ENCODE measurements at places on chromosomes 13 and 19. TPM values are rescaled to one million over a fixed set of nuclear protein-coding genes. Genes with fewer than 3 reads are reported as not detected.

- H3K36me3 ChIP-seq: peaks cover 40% of the 10 kb centered on the region
- no peaks in the 10 kb centered on the region for H3K4me1 ChIP-seq
- no peaks in the 10 kb centered on the region for H3K27me3 ChIP-seq
- no peak for DNase-seq
- no peak overlapping the region for H3K4me3 ChIP-seq
These were observed 6.9 kb upstream of the GMIP start for GRCh38 chr19:19650331-19650730.

DNA sequence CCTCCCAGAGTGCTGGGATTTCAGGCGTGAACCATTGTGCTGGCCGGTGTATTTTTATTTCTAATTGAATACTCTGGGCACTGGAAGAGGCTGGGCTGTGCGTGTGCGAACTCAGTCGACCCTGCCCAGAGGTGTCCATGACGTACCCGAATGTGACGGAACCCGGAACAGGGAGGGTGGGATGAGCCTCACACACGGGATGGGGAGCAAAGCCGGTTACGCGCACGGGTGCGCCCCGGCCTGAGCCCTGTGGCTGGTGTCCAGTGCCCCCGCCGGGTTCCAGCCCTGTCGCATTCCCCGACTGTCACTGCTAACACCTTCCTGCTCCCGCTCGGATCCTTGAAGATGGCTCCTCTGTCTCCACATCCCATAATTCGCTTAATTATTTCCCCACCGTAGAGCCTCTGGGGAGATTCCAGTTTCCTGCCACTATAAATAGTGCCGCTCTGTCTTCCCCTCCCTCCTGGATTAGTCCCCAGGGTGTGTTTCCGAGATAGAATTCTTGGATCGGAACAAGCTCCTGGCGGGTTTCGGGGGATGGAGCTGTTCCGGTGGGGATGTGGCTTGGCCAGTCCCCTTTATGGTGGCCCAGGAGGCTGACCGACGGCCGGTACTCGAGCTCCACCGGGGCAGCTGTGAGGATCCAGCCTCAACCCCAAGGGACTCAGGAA is 22.0 kb downstream of the SBNO2 start:
- no peak for DNase-seq
- no peaks in the 10 kb centered on the region for H3K27me3 ChIP-seq
- no peaks in the 10 kb centered on the region for H3K4me1 ChIP-seq
- H3K27ac ChIP-seq: no peak overlapping the region
- peaks cover 28% of the 10 kb centered on the region for H3K36me3 ChIP-seq

- no peak overlapping the region for H3K27ac ChIP-seq
- no peaks in the 10 kb centered on the region for H3K27me3 ChIP-seq
- H3K36me3 ChIP-seq: peaks cover 6% of the 10 kb centered on the region
- DNase-seq: peak; percentile 44
- H3K4me3 ChIP-seq: no peak overlapping the region
These were observed 13.0 kb downstream of the NTN5 start for GRCh38 chr19:48659768-48660167.

- no peak overlapping the region for H3K27ac ChIP-seq
- H3K27me3 ChIP-seq: no peaks in the 10 kb centered on the region
- DNase-seq: no peak
These were observed 12.4 kb upstream of the SULT2B1 start for GRCh38 chr19:48539503-48540096.

- H3K36me3 ChIP-seq: no peaks in the 10 kb centered on the region
- no peaks in the 10 kb centered on the region for H3K4me1 ChIP-seq
- H3K27me3 ChIP-seq: peaks cover 15% of the 10 kb centered on the region
- no peak overlapping the region for H3K4me3 ChIP-seq
- no peak overlapping the region for H3K27ac ChIP-seq
These were observed 5.7 kb downstream of the JAK3 start for GRCh38 chr19:17841810-17842662.

- H3K4me1 ChIP-seq: no peaks in the 10 kb centered on the region
- no peaks in the 10 kb centered on the region for H3K36me3 ChIP-seq
- no peak for DNase-seq
- no peak overlapping the region for H3K4me3 ChIP-seq
- no peak overlapping the region for H3K27ac ChIP-seq
These were observed 20.4 kb upstream of the ARGLU1 start for GRCh38 chr13:106588367-106588766.

The KIR2DL1 gene
- total RNA-seq: not detected

The KLF16 gene
- total RNA-seq: 32.3 TPM

The FGF22 gene
- 0.24 TPM for total RNA-seq
